T follicular helper cell (primary cell): ENCODE measurements at places on chromosomes 4 and X.

DNA sequence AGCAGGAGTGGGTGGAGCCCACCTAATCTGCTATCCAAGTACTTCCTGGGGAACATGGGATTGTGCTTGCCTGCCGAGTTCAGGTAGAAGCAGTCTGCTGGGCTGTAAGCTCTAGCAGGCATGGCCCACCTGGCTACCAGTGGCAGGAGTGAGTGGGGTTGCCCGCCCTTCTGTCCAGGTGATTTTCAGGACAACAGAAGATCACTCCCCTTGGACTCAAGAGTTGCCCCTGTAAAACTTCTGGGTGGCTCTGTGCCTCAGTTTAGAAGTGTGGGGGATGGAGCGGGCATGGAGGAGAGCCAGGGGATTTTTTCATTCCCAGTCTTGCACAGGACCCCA is 43.5 kb downstream of the NDST3 start:
- no peak for DNase-seq

DNA sequence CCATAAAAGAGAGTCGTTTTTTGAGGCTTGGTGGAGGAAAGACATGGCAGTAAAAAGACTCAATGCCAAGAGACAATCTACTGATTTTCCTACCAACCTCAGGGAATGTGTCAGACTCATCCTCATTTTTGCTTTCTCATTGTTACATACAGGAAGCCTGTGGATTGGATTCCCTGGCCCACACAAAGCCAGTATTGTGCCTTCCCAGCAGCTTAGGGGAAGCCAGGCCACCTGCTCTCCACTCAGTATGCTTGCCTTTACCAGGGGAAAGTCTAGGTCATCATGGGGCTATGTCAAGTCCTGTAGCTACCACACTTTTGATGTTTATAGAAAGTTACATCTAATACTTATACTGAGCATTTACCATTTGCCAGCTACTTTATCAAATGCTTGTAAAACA is 11.0 kb downstream of the BMX start:
- no peak for DNase-seq

- DNase-seq = no peak
Observed at GRCh38 chr4:88522702-88523324, 763 bp downstream of the PYURF start.

DNA sequence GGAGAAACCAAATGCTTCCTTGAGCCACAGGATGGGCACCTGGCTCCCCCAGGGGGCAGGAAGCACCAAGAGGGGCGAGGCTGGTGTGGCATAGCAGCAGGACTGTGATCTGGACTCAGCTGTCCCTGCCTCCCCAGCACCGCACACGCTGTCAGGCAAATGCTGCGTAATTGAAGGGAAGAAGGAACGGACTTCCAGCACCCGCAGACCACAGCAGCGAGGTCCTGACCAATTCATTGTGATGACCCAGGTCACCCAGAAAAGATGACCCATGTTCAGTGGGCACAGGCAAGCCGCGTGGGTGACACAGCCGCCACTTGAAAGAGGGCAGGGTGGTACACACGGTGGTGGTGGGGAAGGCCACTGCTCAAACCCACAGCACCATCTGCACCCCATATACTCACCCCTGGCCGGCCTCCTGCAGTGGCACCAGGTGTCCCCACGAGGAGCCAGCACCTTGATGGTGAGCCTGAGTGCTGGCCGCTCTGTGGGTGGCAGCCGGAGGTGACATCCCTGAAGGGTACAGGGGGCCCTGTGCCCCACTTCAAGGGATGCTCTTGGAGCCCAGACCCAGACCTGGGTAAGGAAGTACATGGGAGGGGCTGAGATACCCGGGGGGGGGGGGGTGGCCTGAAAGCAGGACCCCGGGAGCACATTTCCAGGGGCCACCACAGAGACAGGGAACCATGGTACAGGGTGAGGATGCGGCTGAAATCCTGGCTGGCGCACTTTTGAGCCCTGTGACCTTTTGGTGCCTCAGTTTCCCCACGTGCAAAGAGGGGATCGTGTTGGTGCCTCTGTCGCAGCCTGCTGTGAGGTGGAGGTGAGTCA is 11.5 kb downstream of the NAT8L start:
- DNase-seq = no peak

DNA sequence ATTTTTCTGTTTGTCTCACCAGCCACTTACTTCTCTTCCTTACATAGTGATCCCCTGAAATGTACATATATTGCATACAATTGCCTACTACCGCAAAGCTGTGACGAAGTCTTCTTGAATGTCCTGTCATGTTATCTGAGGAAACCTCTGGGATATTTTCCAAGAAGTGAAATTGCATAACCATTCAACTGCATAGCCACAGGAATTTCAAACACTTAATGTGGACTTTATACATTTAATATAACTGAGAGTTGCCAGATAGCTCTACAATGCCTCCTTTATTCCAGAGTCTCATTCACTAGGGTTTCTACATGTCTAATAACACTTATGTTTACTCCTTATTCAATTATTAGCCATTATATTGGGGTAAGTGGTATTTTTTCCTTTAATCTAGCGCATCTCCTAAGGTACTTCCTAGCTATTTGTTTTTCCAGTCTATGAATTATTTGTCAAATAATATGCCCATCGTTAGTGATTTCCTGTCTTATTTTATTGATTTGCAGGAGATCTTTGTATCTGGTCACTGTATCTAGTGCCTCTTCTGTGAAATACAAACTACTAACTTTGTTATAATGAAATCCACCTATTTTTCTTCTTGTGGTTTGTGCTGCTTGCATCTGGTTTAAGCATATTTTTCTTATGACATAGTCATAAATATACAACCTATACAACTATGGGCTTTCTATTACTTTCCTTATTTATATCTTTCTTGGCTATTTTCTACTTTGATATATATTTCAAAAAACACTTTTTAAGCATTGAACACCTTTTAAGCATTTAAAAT is 69.2 kb upstream of the GRID2 start:
- no peak for DNase-seq
